Right lung (tissue), 10 donors: ENCODE measurements at places on chromosomes 5 and 9. TPM values are rescaled to one million over a fixed set of nuclear protein-coding genes. Genes with fewer than 3 reads are reported as not detected.

PFN3 gene
- polyA plus RNA-seq: not detected

PCDHGC3 gene
- 137 TPM for polyA plus RNA-seq

PRSS3 gene
- polyA plus RNA-seq: 0.29 TPM

VLDLR gene
- polyA plus RNA-seq: 19.8 TPM

FPGS gene
- polyA plus RNA-seq: 58.3 TPM

KIF24 gene
- 6.7 TPM for polyA plus RNA-seq

FBP1 gene
- 19.9 TPM for polyA plus RNA-seq

ALDOB gene
- 0.96 TPM for polyA plus RNA-seq

RGS7BP gene
- 29.7 TPM for polyA plus RNA-seq

NPR3 gene
- polyA plus RNA-seq: 37.6 TPM

SNX24 gene
- 24.6 TPM for polyA plus RNA-seq
